ENCODE measurements at places on chromosomes 11 and 22.

GRCh38 chr22:45886540-45886939, 90.4 kb downstream of the WNT7B start:
- no peak for DNase-seq

- no peak for DNase-seq
Observed at GRCh38 chr22:27394806-27395404, 406.7 kb downstream of the MN1 start.

- no peak for DNase-seq
Observed at GRCh38 chr22:40007853-40008710, 13.3 kb downstream of the FAM83F start.

DNA sequence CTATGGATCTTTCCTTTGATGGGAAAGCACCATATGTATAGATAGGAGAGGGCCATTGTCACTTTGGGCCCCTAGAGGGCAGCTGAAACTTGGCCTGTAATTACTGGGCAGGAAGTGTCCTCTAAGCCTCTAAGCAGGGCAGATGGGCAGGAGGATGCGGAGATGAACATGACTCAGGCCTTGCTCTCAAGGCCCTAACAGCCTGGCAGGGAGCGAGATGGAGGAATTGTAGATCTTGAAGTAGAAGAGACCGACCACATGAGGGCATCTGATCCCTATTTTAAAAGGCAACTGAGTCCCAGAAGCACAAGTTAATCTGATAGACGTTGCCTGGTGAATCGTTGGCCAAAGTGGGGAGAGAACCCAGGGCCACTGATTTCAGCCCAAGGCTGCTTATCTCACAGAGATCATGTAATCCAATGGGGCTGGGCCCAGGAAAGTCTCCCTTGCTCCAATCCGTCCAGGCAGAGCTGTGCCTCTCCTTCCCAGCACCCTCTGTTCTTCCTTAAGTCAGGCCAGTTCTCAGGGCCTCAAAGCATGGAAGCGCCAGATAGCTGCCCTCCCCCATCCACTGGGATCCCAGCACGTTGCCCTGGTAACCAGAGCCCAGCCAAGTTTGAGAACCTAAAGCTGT, 2.5 kb upstream of the SEPTIN3 start:
- no peak for DNase-seq

- no peak for DNase-seq
Observed at GRCh38 chr11:976431-977160, 50.9 kb downstream of the AP2A2 start.

- DNase-seq: no peak
Observed at GRCh38 chr11:27977031-27977430, 130.9 kb downstream of the KIF18A start.

GRCh38 chr11:120564573-120565311, 53.2 kb downstream of the GRIK4 start:
- no peak for DNase-seq

DNA sequence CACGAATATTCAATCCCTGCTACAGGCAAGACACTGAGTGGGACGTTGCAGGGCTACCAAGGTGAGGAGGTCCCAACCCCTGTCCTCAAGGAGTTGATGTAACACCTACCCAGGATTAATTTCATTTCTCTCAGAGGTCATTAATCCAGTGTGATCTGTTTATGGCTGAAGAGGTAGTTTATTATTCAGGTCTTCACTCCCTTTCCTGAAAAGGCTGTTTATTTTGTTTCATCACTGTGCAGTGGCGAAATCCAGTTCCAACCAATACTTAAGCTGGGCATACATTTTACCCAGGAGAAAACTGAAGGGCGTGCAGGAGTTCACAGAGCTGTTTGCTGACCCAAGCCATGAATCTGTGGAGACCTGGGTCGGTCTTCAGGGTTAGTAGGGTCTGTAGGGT, 2.7 kb upstream of the PTPRJ start:
- no peak for DNase-seq

DNA sequence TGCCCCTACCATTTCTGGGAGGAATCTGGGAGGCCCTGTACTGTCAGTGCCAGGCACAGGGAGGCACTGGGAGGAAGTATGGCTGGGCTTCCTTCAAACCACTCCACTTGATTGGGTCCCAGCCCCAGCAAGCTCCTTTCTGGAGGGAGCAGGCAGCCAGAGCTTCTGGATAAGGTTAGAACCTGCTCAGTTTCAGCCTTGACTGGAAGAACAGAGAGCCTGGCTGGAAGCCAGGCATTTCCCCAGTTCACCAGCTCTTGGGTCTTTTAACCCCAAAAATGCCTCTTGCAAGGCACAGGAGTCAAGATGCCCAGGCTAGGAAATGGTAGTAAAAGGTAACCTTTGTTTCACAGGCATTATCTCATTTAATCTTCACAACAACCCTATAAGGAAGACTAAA, 9.0 kb upstream of the KCTD14 start:
- DNase-seq: no peak

DNA sequence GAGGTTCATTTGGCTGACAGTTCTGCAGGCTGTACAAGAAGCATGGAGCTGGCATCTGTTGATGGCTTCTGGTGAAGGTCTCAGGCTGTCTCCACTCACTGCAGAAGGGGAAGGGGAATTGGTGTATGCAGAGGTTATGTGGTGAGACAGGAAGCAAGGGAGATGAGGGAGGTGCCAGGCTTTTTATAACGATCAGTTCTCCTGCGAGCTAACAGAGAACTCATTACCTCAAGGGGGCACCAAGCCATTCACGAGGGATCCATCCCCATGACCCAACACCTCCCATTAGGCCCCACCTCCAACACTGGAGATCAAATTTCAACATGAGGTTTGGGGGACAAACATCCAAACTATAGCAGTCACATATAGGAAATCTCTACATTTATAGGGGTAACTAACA, 38.7 kb upstream of the E2F8 start:
- no peak for DNase-seq

DNA sequence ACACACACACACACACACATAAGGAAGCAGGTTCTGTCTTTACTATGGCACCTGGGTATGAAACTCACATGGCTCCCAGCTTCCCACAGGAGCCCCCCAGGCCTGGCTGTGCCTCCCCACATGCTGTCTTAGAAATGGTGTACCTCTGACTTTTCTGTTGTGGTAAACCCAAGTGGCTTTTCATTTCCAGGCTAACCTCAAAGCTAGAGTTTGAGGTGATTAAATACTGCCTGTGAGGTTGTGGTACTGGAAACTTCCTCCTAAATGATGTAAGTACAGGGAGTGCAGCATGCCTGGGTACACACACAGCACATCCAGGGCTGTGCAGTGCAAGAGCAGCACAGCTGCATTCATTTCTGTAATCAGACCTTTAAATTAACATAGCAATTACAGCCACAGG, 34.4 kb downstream of the ME3 start:
- no peak for DNase-seq

- no peak for DNase-seq
Observed at GRCh38 chr22:23034621-23035556, 35.4 kb upstream of the GNAZ start.
